ENCODE measurements at places on chromosomes 11 and 22.

DNA sequence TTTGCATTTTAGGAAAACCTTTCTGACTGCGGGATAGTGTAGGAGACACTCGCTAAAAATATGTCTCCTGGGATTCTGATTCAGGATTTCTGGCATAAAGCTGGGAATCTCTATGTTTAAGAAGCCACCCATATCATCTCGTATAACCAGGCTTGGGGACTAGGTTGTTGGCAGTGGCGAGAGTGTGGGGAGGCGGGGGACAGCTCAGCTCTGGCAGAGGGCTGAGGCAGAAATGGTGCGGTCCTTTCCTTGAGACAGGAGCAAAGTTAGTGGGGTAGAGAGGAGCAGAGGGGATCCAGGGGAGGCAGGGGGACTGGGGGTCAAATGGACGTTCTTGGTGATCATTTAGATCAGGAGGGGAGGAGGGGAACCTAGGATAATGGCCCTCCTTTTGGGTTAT, 74.3 kb downstream of the TEAD1 start:
- DNase-seq: no peak

- no peak for DNase-seq
Observed at GRCh38 chr11:82989628-82990404, 81.9 kb downstream of the RAB30 start.

GRCh38 chr11:1116666-1117390, 40.9 kb upstream of the MUC5AC start:
- DNase-seq: no peak

DNA sequence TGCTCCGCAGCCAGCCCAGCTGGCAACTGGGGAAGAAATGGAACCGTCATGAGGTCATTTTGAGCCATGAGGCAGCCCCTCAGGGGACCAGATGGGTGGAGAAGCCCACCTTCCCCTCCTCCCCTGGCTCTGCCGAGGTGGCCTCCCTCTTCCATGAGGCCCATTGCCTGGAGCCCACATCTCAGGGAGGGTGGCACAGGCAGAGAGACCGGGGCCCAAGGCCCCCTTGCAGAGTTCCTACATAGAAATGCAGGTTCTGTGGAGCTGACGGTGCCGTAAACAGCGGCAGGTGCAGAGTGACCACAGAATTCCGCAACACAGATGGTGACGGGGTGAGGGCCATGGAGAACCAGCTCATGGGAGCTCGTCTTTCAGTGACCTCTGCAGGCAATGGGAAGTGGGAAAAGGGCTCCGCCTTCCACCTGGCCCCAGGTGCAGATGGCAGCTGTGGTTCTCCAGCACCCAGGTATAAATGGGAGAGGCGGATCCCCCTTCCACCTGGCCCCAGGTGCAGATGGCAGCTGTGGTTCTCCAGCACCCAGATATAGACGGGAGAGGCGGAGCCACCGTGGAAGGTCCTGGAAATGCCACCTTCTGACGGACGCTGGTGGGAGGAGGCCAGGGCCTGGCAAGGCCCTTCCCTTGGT, 765.4 kb downstream of the BRD1 start:
- peak; percentile 92 for DNase-seq

GRCh38 chr11:57815877-57816276, 54.3 kb downstream of the CTNND1 start:
- no peak for DNase-seq

GRCh38 chr22:47613606-47614350, 851.3 kb downstream of the TBC1D22A start:
- no peak for DNase-seq

- DNase-seq: no peak
Observed at GRCh38 chr11:131537748-131538147, 167.3 kb downstream of the NTM start.

GRCh38 chr11:20031155-20032001, 128.9 kb downstream of the DBX1 start:
- DNase-seq: no peak

DNA sequence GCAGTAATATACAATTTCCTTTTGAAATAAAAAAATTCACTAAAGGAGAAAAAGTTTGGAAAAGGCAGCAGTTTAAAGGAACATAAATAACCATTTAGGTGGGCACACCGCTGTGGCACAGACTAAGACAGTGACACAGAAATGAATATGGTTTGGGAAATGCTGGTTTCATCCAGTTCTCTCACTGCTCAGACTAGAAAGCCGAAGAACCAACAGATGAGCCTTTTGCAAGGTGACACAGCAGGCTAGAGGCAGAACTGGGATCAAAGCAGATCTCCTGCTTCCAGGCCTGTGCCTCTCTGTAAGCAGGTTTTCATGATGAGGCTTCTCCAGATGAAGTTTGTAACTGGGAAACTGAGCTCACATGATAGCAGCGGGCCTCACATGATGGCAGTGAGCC, 380.0 kb upstream of the NARS2 start:
- no peak for DNase-seq

GRCh38 chr22:19040888-19041703, 81.1 kb downstream of the DGCR2 start:
- no peak for DNase-seq

DNA sequence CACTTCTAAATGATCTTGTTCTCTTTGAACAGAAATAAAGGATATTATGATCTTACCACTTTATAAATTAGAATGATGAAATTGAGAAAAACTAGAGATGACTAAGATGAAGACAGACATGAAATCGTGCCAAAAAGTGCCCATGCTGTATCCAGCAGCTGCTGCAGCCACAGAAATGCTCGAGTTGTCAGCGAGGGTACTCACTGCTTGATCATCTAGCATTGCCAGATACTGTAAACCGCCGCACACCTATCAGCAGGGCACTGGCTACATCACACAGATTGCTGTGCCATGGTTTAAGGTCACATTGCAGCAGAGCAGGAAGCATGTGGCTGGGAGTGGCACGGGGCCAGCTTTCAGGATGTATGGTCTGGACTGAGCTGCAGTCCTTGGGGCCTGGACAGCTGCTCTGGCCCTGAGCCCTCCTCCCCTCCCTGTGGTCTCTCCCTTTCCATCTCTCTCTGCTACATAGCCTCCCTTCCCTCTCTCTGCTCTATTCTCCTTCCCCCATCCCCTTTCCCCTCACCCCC, 51.0 kb upstream of the SEPTIN5 start:
- peak; percentile 75 for DNase-seq

GRCh38 chr22:44758344-44758973, 6.1 kb downstream of the ARHGAP8 start:
- no peak for DNase-seq

- no peak for DNase-seq
Observed at GRCh38 chr11:57392066-57392762, 1.8 kb upstream of the PRG2 start.

DNA sequence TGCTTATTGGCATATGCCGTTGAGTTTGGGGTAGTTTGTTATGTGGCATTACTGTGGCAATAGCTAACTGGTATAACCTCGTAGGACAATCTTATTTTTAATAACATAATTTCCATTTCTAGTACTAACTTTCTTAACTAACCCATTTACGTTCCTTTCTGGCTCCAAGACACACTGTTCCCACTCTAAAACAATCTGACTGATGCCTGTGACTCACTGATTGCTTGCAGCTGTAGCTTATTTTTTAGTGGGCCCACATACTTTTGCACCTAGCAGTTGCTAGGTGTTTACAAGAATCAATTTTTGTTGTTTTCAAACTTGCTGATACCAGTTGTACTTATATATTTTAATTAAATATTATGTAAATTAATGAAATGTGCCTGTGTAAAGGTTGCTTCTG, 52.2 kb downstream of the FAT3 start:
- DNase-seq: no peak

GRCh38 chr11:6414874-6415328, 4.0 kb downstream of the APBB1 start:
- no peak for DNase-seq

- DNase-seq: peak; percentile 73
Observed at GRCh38 chr11:8192016-8192895, 23.4 kb upstream of the RIC3 start.

GRCh38 chr11:11738370-11738769, 103.4 kb upstream of the USP47 start:
- no peak for DNase-seq

DNA sequence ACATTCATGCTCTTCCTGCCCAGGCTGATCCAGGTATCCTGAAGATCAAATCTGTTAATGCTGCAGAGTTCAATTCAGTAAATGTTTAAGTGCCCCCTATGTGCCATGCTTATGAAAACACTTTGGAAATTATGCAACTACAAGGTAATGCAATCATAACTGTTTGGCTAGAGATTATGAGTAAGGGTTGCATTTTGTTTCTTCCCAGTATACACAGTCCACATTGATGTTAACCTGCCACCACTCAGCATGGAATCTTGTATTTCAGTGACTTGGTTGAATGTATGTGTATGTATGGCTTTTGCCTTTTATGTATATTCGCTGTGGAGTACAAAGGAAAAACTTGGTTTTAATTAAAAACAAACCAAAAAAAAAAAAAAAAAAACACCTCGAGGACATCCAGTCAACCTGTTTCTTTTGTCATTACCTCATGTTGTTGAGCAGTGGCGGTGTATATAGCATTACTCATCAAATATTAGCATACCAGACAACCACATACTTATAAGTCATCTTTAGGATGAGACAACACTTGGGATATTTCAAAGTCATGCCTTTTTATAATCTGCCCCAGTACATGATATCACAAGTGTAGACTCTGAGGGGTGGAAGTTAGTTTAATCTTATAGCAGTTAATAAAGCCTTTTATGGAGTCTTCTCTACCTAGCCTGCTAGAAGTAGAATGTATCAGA, 86.1 kb upstream of the HORMAD2 start:
- DNase-seq: no peak

DNA sequence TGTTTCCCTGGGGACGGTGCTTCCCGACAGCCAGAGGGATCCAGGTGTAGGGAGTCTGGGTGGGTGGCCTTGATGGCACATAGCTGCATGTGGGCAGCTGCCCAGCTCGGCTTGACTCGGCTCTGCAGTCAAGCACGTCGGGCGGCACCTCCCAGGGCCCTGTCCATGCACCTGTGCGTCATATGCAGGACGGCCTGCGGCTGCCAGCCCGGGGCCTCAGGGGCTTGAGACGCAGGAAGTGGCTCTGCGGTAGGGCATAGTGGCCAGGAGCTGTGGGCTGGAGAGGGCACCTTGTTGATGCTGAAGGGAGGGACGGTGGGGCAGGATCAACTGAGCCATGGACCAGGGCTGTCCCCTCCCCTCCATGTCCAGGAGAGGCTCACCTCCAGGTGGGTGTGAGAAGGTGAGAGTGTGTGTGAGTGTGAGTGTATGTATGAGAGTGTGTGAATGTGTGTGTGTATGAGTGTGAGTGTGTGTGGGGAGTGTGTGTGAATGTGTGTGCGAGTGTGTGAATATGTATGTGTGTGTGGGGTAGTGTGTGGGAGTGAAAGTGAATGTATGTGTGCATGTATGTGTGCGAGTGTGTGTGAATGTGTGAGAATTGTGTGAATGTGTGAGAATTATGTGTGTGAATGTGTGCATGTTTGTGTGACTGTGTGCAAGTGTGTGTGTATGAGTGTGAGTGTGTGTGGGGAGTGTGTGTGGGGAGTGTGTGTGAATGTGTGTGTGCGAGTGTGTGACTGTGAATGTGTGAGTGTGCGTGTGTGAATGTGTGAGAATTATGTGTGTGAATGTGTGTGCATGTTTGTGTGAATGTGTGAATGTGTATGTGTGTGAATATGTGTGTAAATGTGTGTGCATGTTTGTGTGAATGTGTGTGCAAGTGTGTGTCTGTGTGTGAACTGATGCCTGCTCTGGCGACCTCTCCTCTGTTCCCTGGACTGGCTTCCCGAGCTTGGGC, 5.7 kb upstream of the SUN2 start:
- no peak for DNase-seq

DNA sequence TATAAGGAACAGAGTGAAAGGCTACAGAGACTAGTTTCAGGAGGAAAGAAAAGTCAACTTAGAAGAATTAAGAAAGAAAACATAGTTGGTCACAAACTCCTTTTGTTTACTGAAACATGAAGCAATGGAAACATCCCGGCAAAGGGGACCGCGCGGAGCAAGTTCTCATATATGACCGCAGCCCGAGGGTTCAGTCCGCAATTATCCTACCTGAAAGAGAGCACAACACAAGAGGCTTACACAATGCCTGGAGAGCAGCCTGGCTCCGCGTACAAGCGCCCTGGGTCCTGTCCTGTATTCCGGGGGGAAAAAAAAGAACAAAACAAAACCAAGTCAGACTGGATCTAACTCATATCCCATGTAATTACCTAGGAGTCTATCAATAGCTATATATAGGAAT, 12.3 kb downstream of the RBM4B start:
- DNase-seq: no peak

DNA sequence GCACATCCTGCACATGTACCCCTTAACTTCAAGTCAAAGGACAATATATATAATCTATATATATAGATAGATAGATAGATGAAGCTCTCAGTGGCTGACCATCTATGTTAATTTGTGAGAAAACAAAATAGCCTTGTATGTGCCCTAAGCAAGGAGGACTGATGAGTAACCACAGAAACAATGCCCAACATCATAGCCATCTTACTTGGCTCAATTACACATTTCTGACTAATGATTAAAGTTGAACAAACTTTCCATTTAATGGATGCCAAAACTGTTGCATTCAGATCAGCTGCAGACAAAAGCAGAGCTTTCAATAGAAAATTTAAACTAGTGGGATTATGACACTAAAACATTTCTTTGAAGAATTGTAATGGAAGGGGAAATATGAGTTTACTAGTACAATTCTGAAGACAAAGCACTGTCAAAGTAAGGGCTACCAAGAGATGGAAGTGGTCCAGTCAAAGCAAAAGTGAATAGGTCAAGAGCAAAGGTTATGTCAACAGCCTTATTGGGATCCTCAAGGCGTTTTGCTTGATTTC, 1188.2 kb upstream of the RAG2 start:
- DNase-seq: no peak

DNA sequence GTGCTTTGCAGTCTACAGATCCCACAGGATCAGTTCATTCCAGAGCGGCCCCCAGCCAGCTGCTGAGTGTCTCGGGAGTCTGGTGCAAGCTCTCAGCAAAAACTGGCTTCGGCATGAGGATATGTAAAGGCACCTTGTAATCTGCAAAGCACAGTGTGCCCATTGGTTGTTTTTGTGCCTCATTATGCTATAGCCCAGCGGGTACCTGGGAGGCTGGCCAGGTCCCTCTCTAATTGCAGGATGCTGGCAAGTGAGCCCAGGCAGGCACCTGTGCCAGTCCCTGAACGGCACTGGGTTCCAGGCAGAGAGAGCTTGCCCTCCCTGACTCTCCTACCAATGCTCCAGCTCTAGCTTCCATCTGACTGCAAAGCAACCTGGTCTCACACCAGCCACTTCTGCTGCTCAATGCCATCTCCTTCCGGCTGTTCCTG, 128.7 kb downstream of the DSCAML1 start:
- DNase-seq: no peak

- peak; percentile 56 for DNase-seq
Observed at GRCh38 chr11:8871171-8871775, 39.7 kb upstream of the AKIP1 start.

GRCh38 chr22:29230972-29231875, 25.5 kb downstream of the EMID1 start:
- no peak for DNase-seq

DNA sequence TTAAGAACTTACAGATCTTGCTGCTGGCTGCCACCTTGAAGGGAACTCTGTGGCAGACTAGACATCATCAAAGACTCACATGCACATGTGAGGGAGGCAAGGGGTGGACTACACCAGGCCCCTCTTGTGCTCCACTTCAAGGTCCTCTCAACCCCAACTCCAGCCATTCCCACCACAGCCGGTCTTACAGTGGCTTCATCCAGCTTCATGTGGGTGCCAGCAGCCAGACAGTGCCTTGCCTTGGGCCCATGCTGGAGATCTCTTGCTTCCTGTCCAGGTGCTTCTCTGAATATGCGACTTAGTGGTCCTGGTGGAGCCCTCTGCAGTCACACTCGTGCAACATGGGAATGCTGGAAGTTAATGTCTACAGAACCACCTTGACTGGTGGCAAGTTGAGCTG, 44.6 kb upstream of the WNT7B start:
- DNase-seq: peak; percentile 7

GRCh38 chr11:43459246-43459645, 100.5 kb downstream of the TTC17 start:
- no peak for DNase-seq
